ENCODE measurements at places on chromosomes 5 and 9.

- no peak for DNase-seq
Measured at GRCh38 chr5:135356522-135357318, 42.3 kb downstream of the MACROH2A1 start.

DNA sequence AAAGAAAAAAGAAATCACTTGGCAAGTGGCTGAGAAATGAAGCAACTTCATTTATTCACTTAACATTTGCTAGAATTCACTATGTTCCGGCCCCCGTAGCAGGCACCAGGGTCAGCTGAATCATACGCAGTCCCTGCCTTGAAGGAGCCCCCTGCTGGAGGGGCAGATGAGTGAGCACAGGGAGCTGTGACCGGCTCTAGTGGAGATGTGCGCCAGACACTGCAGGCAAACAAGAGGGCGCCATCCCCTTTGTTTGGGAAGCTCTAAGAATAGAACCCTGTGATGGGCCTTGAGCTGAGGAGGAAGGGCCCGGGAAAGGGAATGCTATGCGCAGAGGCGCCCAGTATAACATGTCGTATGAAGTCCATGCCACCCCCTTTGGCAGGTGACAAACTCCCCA is 20.2 kb upstream of the RPL26L1 start:
- DNase-seq, result no peak

GRCh38 chr9:90449213-90449925 is 193.3 kb downstream of the DIRAS2 start:
- no peak for DNase-seq

GRCh38 chr9:137198902-137199283 is 1.6 kb downstream of the TPRN start:
- DNase-seq, result no peak

GRCh38 chr5:179238628-179238970 is 106.7 kb downstream of the ADAMTS2 start:
- DNase-seq, result no peak

DNA sequence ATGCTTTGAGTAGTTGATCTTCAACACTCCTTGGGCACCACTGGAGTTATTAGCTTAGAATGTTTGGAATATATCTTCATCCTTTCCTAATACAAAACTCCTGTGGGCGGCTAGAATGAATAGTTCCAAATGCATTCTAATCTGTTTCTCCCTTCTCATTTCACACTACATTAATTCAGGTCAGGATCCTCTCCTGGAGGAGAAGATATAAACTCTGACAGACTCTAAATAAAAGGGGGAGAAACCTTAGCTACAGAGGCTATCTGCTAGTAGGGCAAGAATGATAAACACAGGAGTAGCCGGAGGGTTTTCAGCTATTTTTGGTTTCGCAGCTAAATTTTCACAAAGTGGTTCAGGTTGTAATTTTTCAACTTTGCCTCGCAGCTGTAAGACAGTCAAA is 45.2 kb upstream of the FAM240B start:
- no peak for DNase-seq

DNA sequence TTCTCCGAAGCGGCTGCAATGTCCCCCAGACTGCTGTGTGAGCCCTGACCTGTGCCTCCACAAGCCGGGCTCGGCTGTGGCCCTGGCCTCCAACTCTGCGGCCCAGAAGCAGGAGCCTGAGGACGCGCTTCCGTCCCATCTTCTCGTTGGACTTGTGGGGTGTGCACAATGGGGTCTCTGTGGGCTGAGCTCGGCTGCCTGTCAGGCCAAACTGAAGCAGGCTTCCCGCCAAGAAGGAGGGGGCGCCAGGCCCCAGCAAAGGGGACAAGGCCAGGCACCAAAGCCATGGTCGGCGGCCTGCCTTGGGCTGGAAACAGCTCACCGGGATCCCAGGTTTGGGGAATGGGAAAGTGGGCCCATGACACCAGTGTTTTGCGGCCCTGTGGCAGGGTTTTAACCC is 4.1 kb downstream of the NOTCH1 start:
- DNase-seq, result no peak

DNA sequence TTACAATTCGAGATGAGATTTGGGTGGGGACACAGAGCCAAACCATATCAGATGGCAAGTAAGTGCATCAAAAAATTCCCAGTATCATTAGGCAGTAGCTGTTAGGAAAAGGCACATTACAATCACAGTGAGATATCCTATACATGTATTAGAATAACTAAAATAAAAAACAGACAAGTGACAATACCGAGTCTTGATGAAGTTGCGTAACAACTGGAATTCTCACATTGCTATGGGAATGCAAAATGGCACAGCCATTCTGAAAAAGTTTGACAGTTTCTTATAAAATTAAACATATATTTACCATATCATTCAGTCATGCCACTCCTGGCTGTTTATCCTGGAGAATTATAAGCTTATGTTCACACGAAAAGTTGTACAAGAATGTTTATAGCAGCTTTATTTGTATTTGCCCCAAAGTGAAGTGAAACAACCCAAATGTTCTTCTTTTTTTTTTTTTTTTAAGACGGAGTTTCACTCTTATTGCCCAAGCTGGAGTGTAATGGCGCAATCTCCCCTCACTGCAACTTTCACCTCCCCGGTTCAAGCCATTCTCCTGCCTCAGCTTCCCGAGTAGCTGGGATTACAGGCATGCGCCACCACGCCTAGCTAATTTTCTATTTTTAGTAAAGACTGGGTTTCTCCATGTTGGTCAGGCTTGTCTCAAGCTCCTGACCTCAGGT is 93.1 kb upstream of the TLE1 start:
- DNase-seq, result no peak

DNA sequence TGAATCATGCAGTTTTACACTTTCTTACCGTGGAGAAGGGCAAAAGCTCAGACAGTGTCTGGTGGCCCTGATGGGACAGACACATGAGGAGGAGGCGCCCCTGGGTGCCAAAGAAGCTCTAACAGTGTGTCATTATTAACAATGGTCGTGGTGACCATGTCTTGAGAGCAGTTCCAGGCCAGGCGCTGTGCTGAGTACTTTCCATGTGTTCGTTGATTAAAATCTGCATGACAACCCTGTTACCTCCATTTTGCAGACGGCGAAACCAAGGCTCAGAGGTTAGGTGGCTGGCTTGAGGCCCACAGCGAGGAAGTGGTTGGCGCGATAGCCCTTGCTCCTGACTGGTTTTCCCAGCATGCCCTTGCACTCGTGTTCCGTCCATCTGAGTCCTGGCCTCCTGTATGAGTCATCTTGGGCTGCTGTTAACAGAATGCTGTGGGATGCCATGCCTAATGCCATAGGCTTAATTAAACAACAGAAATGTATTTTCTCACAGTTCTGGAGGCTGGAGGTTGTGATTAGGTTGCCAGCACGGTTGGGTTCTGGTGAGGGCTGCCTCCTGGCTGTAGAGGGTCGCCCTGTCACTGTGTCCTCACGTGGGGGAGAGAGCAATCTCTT is 92.0 kb downstream of the AMBP start:
- DNase-seq, result no peak

DNA sequence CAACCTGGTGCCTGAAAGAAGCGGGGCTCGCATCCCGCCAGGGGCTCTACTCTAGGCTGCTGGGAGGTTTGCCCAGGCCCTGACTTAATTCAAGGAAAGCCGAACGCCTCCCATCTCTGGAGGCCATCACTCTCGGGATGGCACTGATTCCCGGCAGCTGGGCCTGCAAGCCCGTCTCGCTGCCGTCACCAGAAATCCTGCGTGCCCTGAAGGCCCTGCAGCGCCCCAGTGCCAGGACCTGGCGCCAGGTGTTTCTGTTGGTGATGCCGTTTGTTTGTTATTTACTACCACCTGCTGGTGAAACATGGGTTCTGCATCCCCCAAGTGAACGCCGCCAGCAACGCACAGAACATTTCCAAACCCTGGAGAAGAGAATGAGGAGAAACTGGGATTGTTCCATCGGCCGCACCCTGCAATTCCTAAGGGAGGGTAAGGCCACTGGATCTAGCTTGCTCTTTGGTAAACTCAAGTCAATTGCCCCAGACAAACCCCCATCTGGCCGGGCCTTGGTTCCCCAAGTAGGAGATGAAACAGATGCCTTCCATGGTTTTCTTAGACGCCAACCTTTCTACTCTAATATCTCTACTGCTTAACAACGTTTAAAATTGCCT is 77.9 kb downstream of the AK8 start:
- DNase-seq, result no peak

DNA sequence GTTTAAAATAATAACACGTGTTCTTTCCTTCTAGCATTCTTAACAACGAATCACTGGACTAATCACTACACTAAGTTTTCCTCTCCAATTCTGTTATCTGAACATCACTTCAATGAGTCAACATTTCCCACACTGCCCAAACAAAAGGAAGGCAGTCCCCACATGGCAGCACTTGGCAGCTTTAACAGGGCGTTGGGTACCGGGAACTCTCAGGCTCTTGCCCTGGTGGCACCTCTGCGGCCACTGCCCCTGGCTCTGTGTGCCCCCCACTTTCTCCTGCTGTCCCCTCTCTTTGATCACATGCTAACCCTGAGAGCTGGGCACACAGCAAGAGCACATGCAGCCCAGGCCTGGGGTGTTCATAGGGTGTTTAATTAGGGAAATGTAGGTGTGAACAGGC is 15.7 kb downstream of the SLC6A3 start:
- no peak for DNase-seq

- no peak for DNase-seq
Measured at GRCh38 chr5:76527685-76528161, 95.5 kb downstream of the F2RL2 start.

DNA sequence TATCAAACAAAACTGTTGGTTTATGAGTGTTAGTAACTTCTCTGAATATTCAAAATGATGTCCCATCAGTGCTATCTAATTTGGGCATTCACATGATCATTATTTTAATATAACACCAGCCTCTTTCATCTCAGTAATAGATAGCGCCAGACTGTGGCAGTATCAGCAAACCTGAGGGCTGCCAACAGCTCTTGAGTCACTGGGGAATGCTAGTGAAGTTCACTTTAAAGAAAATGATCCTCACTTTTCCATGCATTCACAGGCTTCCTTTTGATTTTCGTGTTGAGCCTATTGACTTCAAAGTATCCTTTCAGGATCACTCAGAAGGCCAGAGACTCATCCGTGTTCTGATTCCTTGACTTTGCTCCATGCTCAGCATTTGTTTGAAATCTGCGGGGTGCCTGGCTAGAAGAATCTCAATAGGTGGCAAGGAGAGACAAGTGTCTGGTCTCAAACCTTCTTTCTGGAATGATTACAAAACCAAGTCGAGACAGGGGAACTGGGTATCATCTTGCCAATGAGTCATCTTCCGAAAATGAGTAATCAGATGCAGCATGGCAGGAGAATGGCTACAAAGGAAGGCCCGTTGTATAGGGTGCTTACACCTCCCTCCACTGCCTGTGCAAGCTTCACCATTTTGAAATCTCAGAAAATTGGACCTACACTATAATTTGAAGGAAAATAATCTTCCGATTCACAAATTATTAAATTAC is 509.1 kb downstream of the RASEF start:
- no peak for DNase-seq

DNA sequence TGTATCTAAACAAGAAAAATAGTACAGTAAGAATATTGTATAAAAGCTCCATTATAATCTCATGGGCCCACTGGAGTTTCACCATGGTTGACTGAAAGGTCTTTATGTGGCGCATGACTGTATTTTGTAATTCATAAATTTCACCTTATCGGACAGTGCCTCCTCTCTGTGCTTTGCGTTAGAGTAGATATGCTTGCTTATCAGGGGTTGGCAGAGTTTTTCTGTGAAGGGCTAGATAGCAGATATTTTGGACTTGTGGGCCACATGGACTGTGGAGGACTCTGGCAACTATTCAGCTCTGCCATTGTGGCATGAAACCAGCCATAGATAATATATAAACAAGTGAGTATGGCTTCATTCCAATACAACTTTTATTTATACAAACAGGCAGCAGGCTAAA is 23.2 kb downstream of the GAPVD1 start:
- no peak for DNase-seq

- no peak for DNase-seq
Measured at GRCh38 chr5:53893626-53894025, 333.2 kb downstream of the NDUFS4 start.

GRCh38 chr5:6397536-6398269 is 19.4 kb upstream of the MED10 start:
- peak; percentile 53 for DNase-seq

- no peak for DNase-seq
Measured at GRCh38 chr9:86645303-86645702, 291.1 kb upstream of the TUT7 start.

GRCh38 chr5:54717459-54717858 is 199.9 kb downstream of the SNX18 start:
- no peak for DNase-seq

DNA sequence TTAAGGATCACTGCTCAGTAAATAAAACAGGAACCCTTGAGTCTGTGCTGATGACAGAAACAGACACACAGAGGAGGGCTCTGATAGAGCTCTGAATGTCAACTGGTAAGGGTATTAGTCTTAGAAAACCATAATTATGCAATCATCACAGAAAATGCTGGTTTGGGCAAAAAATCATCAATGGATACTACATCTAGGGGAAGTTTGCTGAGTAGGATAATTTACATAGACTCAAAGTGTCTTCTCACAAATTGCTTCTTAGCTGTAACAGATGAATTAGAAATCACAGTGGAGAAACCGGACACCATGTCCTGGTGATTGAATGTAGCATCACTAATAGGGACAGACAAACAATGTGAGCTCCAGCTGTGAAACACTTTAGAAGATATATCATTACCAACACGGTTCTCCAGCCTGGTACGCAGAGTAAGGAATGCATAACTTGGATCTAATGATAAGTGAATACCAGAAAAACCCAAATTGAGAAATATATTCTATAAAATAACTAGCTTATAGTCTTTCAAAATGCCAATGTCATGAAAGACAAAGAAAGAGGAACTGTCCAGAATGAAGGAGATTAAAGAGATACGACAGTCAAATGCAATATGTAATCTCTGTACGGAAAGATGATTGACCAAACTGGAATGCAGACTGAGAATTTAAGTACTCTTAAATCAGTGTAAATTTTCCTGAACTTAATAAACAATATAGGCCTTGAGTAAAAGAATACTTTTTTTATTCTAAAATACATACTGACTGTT is 17.3 kb downstream of the CHD1 start:
- DNase-seq, result no peak

GRCh38 chr9:95024097-95024671 is 293.3 kb downstream of the FANCC start:
- DNase-seq, result no peak

GRCh38 chr5:179608131-179608581 is 15.3 kb downstream of the HNRNPH1 start:
- DNase-seq, result no peak

- DNase-seq, result no peak
Measured at GRCh38 chr5:145124806-145125205, 710.3 kb downstream of the PRELID2 start.

GRCh38 chr9:123541411-123541810 is 185.4 kb downstream of the CRB2 start:
- no peak for DNase-seq

DNA sequence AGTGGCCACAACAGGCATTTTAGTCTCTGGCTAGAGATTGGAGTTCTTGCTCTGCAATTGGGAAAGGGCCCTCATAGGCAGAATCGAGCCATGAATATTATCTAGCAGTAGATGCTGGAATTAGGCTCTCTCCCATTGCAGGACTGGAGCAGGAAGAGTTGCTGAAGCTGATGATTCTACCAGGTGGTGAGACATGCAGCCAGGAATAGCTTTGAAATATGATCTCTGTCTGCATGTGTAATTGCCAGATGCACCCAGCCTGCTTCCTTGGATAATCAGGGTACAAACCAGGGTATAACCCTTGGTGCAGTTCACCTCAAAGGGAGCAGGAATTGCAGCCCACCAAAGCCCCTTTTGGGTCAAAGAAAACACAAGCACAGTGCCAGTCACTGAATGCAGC is 211.4 kb upstream of the FTMT start:
- DNase-seq, result no peak

Measured in type B pancreatic cell (in vitro differentiated cells).